NCI-H1417 (cell line): ENCODE measurements at places on chromosomes 11 and 22.

GRCh38 chr11:111549196-111549868 is 8.8 kb downstream of the LAYN start:
- no peak for DNase-seq

DNA sequence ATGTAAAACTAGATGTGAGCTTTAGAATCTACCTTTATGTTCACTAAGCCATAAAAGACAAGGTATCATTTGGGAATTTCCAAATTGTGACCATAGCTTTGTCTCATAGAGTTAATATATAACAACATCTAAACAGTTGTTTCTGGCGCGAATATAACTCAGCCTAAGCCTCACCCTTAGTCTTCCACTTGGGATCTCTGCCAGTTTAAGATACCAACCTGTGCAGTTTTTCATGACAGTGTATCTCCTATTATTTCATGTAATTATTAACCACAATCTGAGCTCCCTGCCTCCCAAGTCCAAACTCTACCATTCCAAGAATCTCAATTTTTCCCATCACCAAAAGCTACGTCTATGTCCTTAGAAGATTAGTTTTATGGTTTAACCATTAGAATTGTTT is 572.5 kb upstream of the ISX start:
- no peak for DNase-seq

GRCh38 chr11:3107608-3108182 is 50.5 kb upstream of the CARS1 start:
- DNase-seq, result no peak

GRCh38 chr11:60928563-60929001 is 4.3 kb downstream of the TMEM132A start:
- DNase-seq, result no peak

DNA sequence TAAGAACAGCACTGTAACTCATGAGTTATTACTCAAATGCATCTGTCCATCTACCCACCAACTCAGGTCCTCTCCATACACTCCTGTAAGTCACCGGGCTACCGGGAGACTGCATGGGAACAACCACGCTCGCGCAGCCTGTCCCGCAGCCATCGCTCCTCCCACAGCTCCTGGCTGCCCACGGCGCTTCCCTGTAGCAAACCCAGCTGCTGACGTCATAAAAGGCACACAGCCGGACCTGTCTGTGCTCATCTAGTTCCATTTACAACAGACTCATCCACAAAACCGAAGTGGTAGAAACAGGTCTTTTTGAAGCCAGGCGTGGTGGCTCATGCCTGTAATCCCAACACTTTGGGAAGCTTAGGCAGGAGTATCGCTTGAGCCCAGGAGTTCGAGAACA is 23.4 kb upstream of the PACSIN2 start:
- DNase-seq, result no peak

DNA sequence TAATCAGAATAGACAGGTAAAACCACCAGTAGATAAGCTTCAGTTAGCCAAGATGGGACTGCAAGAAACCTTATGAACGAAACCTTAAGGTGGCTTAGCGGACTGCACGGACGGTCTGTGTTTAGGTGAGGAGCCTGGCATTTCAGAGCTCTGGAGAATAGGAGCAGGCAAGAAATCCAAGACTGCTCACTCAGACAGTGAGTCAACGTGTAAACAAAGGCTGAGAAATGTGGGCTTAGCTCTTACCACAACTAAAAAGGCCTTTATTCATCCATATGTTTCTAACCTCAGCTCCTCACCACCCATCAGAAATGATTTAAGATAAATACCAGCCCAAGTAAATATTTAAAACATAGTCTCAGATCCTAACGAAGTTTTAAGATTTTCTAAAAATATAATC is 657.7 kb downstream of the OPCML start:
- DNase-seq, result no peak

DNA sequence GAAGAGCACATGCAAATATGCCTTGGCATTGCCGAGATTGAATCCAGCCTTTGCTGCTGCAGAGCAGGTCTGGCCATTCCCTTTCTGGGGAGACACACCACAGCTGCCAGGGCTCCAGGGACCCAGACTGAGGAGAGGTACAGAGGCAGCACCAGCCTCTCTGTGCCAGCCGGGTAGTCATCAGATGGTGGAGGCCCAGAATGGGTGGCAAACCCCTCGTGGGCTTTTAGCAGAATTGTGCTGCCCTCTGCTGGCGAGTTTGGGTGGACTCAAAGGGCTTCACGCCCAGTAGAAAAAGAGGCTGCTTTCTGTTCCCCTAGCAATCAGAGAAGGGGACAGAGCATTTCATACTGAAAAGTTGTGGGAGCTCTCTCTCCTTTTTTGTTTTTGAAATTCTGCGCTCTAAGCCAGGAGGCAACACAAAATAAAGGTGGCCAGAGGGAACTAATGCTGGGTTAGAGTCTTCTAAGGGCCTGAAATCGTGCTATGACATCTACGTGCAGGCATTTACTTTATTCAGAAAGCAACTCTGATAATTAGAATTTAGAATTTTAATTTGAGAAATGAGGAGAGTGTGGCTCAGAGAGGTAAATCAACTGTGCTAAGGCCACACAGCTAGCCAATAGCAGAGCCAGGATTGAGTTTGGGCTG is 158.8 kb upstream of the NAV2 start:
- DNase-seq, result peak; percentile 84

DNA sequence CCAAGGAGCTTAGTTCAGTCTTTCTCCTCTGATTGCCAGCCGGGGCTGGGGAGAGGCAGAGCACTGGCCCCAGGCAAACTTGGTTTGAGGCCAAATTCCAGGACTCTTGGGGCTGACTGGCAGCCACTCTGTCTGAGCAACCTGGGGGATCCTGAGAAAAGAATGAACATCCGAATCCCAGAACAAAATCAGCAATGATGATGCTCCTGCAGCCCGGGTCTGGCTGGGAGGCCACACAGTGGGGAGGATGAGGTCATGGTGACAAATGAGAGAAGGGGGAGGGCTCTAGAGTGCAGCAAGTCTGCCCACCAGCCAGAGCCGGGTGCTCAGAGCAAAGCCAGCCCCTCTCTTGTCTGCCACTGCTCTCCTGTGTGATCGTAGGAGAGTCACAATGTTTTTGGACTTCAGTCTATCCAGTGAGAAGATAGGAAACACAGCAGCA is 71.8 kb upstream of the PAX6 start:
- no peak for DNase-seq

GRCh38 chr11:3644817-3645235 is at the start of gene ART1:
Gene ART1 (plus strand): TSS chr11:3645128. CDS start chr11:3659214, 14,086 bp downstream.
- no peak for DNase-seq

GRCh38 chr11:115201111-115201792 is 303.0 kb downstream of the CADM1 start:
- DNase-seq, result no peak

DNA sequence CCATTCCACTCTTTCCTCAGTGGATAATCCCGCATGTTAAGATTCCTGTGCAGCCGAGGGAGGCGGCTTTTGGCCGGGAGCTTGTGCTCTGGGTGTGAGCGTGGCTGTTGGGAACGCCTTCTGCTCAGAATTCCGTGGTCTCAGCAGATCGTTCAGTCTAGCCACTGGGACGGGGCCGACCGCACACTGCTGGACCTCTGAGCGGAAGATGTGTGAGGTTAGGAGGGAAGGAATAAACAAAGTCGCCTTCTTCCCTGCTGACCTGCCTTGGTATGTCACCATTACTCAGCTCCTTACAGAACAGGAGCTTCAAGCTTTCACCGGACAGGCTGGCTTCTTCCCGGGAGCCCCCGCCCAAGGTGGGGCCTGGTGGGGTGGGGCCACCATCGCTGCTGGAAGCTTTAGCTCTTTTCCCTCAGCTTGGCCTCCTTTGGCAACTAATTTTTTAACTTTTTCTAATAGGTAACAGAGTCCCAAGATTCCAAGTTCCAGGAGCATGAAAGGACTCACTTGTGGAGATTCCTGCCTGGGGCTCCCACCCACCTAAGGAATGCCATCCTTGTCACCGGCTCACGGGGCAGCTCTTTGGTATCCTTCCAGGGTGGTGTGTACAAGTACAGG is 22.5 kb upstream of the SEPTIN5 start:
- no peak for DNase-seq

DNA sequence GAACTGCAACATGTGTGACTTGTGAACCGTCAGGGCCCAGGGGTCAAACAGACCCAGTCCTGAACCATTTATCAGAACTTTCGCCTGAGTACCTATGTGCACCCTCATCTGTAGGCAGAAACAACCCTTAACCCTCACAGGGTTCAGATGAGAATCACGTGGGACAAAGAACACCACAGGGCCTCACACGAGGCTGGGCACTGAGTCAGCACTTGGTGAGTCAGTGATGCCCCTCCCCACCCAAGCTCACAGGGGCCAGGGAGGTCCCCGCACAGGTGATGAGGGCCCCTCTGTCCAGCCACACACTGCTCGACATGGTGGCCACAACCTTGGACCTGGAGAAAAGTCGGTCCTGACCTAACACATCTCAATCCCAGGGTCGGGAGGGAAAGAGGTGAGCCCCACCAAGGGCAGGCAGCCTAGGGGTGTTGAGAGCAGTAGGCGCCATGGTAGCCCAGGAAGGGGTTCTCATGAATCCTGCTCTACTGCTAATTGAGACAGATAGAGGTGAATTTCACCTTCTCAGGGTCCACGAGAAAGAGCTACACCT is 176.4 kb downstream of the SHANK2 start:
- no peak for DNase-seq

- no peak for DNase-seq
These were observed 13.2 kb downstream of the HSD17B12 start for GRCh38 chr11:43693731-43694130.

DNA sequence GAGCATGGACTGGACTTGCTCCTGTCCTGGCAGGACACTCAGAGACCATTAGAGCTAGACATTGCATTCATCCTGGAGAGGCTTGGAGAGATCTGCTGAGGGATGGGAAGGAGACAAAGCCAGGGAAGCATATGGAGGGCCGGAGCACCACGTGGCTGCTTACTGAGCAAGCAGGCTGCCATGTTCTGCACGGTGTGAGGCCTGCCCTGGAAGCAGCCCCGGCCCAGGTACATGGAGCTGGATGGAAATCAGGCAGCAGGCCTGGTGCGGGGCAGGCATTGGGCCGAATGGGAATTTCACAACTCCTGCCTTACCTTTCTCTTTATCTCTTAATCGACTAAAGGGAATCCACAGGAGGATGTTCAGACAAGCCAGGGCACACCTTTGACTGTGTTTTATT is 371.5 kb downstream of the OPCML start:
- DNase-seq, result no peak

DNA sequence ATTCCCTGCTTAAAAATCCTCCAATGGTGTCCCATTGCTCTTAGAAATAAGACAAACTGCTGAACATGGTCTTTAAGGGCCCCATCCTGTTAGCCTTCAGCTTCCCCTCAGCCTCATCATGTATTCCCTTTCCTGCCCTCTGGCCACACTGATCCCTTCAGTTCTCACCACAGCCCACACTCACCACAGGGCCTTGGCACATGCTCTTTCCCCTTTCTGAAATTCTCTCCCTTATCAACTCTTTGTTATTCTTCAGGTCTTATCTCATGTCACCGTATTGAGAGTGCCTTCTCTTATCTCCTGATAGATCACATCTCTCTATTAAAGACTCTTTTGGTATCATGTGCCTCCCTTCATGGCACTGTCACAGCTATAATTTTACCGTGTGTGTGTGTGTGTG is 167.8 kb upstream of the MPPED2 start:
- DNase-seq, result no peak

DNA sequence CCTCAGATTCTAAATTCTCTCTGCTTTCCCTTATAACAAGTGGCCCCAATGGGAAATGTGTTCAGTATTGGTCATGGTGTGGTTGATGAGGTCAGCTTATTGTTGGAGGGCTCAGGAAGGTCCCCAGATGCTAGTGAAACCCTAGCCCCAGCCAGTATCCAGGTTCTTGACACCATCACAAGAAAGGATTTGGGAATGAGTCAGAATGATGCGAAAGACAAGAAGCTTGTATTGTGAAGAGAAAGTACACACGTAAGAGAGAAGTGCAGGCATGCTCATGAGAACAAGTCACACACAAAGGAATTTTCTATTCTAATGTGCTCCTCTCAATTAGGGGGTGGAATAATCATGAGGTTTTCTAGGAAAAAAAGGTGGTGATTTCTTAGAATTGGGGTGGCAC is 34.9 kb upstream of the TRPC6 start:
- DNase-seq, result no peak

DNA sequence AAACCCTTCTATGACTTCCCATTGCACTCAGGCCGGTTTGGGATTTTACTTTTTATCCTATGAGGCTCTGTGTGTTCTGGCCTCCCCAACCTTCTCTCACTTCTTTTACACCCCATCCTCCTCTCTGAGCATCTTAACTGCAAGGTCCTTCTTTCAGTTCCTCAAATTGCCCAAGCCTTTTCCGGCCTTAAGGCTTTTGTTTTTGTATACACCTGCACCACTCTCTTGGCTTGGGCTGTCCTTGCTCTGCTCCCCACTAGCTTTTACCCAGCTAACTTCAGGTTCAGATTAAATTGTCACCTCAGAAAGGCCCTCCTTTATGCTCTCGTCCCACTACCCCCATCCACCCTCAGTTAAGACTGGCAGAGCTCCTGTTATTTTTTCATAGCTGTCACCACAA is 55.5 kb downstream of the FAM83F start:
- DNase-seq, result no peak

DNA sequence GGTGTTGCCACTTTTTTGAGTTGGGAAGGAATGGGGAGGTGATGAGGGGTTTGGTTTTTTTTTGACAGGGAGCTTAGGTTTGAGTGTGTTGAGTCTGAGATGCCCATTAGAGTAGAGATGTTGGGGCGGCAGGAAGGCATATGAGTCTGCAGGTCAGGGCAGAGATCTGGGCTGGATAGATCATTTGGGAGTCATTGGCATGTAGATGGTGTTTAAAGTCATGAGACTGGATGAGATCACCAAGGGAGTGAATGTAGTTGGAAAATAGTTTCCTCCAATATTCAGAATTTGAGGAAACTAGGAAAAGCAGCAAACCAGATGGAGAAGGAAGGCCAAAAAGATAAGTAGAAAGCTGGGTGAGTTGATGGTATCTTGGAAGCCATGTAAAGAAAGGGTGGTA is 2.1 kb upstream of the ANAPC15 start:
- DNase-seq, result no peak

DNA sequence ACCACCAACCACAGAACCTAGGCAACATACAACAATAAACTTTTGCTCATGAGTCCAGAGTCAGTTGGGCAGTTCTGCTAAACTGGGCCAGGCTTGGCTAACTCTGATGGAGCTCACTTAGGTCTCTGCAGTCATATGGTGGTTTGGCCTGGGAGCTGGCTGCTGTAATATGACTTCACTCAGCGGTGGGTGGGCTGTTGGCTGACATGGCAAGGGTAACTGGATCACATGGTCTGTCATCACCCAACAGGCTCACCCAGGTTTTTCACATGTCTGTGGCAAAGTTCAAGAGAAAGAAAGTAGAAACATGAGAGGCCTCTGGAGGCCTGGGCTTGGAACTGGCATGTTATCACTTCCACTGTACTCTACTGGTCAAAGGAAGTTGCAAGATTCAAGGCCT is 43.2 kb upstream of the CLMP start:
- no peak for DNase-seq
